Hematopoietic multipotent progenitor cell treated with erythropoietin and hydrocortisone succinate and interleukin-3 and kit ligand, for 15 days (in vitro differentiated cells): ENCODE measurements at places on chromosomes 2 and 18.

- DNase-seq = no peak
These were observed 294.3 kb upstream of the SLC8A1 start for GRCh38 chr2:40746191-40746590.

- no peak for DNase-seq
These were observed 92.7 kb downstream of the PIK3C3 start for GRCh38 chr18:42047721-42048120.

- no peak for DNase-seq
These were observed 268.7 kb downstream of the GLI2 start for GRCh38 chr2:121004359-121004758.

DNA sequence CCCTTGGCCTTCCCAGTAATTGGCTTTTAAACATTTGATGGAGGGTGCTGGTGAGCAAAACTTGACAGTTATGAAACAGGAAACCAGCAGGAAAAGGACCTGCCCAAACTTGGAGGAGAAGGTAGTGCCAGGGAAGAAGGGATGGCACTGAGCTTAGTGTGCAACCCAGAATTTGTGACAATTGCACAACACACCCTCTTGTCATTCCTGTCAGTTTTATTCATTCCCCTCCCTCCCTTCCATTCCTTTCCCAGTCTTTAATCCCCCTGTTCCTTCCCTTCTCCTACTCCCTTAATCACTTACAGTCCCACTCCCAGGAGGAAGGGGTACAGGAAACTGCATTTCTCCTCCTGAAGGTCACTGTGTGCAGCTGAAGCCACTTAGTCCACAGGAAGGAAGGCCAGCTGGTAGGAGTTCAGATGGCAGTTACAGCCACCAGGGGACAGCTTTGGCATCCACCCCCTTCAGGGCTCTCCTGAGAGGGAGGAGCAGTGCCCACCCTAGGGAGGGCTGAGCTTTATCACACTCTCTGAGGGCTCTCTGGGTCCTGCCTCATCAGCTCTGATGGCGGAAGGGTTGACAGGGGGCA, 24.0 kb upstream of the SIGLEC15 start:
- DNase-seq = no peak

GRCh38 chr2:200618590-200619021, 32.8 kb downstream of the AOX1 start:
- DNase-seq = no peak

DNA sequence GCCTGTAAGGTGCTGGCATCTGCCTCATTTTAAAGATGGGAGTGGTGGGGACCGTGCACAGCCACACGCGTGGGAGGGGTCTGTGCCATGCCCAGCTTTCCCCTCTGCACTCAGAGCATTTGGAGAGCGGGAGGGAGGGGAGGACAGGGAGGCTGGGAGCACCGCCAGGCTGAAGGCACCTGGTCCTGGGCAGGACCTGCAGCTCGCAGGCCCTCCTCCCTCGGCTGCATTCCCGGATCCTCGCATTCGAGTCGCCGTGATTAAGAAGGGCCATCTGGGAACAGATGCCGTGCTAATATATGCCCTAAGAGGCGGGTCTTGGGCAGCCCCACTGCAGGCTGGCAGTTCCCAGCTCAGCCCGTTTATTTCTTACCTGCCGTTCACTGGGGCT, 84.0 kb downstream of the PTGR3 start:
- no peak for DNase-seq

GRCh38 chr2:17263570-17263968, 254.7 kb downstream of the RAD51AP2 start:
- no peak for DNase-seq

DNA sequence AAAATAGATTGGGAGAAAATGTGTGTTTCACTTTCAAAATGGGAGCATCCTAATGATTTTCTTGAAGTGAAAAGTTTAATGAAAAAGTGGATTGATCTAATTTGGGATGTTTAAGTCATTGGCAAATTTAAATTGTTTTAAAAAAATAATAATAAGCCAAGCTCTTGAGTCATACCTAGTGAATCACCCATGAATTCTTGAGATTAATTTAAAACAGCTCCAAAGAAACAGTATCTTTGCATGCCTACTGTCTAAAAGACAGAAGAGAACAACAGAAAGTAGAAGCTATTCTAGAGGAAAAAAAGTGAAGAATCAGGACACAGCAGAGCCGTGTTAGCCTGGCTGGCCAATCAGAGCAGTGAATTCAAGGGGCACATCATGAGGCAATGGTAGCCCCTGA, 7.7 kb downstream of the ACVR1C start:
- no peak for DNase-seq

DNA sequence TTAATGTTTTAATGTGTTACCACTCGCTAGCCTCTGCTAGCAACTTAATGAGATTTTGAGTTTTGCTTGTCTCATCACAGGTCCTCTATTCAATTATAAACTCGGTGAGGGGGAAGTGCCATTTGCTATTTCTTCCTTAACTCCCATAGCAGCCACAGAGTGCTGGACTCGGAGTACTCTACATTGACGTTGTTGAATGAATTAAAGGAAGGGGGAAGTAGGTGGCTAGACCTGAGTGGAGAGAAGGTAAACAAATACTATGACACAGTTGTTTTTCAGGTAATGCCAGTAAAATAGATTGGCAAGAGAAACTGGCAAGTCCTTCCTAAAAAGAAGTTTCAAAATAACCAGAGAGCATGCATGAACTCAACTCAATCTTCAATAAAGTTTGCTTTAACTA, 339.3 kb downstream of the HRH4 start:
- DNase-seq = no peak

DNA sequence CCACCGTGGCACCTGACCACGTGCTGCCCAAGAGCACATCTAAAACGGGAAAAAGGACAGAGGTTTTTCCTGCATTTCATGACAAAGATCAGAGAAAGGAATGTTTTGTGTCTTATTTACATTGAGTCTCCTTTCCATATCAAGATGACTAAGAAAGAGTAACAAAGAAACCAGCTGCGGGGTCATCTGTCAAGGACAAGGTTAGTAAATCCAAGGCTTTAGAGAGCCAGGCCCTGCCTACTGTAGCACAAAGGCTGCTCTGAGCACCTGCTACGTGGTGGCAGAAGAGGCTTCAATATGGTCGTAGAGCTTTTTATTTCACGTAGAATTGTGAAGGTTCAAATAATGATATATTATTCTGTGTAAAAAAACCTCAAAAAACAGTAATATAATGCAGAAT, 51.0 kb downstream of the PRELID3A start:
- no peak for DNase-seq

- no peak for DNase-seq
These were observed 223.5 kb downstream of the PIK3C3 start for GRCh38 chr18:42178376-42179080.

- DNase-seq = no peak
These were observed 185.5 kb upstream of the DOK6 start for GRCh38 chr18:69215161-69215560.

- no peak for DNase-seq
These were observed 180.4 kb downstream of the NEDD4L start for GRCh38 chr18:58224425-58224750.

DNA sequence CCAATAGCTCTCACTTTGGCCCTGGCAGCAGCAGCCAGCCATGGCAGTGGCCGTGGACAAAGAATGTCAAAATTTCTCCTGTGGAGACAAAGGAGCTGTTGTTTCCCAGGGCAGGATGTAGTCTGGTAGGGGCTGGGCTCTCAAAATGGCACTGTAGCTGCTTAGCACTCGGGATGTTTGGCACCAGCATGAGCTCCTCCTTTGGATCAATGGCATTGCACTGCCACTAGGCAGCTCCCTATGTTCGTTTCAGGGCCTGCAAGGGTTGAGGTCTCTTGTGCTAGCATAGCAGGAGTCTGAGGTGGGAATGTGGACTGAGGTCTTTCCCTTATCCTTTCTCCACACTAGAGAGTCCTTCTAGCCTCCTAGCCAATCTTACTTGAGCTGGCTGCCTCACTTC, 948.8 kb upstream of the FAM98A start:
- DNase-seq = no peak

GRCh38 chr18:13366541-13366940, 148.0 kb downstream of the LDLRAD4 start:
- DNase-seq = no peak

- no peak for DNase-seq
These were observed 1.1 kb upstream of the EVA1A start for GRCh38 chr2:75561566-75562512.

DNA sequence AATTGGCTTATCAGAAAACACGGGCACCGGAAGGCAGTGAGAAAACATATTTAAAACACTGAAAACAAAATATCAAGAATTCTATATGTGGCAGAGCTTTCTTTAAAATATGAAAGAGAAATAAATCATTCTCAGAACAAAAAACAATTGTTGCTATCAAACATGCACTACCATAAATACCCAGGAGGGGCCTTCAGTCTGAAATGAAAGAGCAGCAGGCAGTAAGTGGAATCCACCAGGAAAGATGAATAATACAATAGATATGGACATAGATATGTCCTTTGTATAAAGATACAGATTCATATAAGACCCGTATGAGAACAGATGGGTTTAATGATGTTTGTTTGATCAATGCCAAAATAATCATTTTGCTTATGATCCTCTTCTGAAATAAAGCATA, 142.0 kb downstream of the TMEM18 start:
- no peak for DNase-seq

GRCh38 chr2:132740081-132740720, 70.2 kb upstream of the LYPD1 start:
- DNase-seq = no peak

GRCh38 chr2:118122594-118123281, 34.5 kb downstream of the INSIG2 start:
- no peak for DNase-seq

DNA sequence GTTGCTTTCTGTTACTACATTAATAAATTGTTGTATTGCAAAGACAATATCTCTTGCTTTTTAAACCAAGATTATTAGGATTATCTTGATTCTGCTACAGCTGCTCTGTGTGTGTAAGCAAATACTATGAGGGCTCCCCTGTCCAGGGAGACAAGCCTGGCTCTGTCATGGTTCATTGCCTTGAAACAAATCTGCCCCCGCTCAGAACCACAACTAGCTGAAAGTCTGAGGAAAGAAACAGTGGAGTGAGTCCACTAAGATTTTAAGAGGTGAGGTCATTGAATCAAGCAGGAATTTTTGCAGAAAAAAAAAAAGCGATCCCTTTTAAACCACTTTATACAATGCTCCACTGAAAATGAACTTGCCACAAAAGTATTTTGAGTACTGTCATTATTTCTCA, 30.8 kb upstream of the LRRTM4 start:
- no peak for DNase-seq

DNA sequence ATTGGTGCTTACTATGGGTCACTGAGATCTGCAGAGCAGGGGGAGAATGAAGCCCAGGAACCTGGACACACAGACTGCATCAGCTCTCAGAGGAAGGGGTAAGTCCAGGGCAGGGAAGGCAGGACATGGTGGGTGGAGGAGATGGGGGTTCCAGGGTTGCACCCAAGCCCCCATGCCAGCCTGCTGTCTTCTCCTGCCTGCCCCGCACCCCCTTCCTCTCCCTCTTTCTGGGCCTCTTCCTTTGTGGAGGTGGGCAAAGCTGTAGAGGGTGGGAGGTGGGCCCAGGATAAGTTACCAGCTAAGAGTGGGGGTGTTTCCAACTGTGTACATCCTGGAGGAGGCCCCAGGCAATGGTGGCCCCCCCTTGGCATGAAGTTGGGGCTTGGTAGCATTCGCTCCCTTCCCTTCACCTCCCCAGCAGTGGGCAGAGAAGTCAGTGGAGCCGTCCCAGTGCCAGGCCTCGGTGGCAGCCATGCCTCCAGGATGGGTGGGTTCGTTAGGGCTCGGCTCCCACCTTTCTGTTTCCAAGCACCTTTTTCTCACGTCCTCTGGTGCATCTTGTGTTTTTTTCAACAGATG, 132.2 kb downstream of the CLIP4 start:
- DNase-seq = no peak

DNA sequence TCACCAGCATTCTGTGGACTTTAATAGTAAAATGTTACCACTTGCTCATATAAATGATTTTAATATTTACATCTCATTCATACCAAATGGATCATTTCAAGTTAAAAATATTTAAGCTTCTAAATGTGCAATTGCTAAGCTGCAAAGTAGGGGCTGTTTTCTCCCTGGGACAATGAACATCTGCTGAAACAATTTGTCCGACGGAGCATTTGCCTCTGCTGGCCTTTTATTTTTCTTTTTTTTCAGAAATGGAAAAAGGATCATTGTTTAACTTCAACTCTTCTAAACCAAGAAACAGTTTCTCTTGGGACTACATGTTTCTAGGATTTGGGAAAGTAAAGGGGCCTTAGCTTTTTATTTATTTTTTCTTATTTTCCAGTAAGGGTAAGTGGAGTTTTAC, 43.8 kb upstream of the ITPRID2 start:
- no peak for DNase-seq

DNA sequence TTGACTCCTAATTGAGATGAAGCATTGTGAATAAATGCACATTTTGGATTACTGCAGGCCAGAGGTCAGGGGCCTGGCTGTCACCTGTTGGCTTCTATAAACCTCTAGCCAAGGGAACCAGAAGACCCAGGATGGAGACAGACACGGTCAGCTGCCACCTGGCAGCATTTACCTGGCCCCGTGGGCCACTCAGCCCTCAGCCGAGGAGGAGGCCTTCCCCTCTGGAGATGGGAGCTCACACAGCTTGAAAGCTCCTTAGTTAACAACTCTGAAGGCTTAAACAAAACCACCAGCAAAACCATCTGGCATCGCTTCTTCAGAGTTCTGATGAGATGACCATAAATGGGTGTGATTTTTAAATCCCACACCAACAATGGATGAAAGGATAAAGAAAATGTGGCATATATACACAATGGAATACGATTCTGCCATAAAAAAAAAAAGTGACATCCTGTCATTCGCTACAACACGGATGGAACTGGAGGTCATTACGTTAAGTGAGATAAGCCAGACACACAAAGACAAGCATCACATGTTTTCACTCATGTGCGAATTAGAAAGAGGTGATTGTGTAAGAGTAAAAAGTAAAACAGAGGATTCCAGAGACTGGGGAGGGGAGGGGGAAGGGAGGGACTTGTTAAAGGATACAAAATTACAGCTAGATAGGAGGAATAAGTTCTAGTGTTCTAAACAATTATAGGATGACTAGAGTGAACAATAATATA, 218.4 kb downstream of the TMEM163 start:
- DNase-seq = no peak

DNA sequence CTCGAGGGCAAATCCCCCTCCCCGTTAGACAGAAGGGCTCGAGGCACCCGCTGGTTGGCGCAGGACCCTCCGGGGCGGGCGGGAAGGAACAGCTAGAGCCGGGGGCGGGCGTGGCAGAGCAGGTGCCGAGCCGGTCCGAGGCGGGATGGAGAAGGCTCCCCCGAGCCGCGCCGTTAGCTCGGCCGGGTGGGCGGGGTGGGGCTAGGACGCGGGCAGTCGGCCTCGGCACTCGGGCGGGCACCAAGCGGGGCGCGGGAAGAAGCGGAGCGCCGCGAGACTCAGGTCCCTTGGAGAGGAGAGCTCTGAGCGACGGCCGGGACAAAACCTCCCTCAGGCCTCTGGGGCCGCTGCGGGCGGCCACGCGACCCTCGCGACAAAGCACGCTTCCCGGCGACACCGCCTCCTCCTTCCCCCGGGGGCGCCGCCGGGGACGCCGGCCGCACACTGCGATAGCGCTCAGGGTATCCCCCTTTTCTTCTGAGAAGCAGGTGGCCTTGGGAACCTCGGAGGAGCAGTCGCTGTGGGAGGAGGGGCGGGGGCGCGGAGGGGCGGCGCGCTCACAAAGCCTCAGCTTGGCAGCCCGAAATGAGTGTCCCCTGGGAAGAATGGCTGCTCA, 721 bp downstream of the FHOD3 start:
- no peak for DNase-seq
